ENCODE measurements at places on chromosomes 1 and 21.
A peak's percentile ranks its signal among the peaks of the same experiment; 100 is the strongest.

- no peak for DNase-seq
These were observed 101.0 kb upstream of the GUCA2B start for GRCh38 chr1:42052072-42052699.

DNA sequence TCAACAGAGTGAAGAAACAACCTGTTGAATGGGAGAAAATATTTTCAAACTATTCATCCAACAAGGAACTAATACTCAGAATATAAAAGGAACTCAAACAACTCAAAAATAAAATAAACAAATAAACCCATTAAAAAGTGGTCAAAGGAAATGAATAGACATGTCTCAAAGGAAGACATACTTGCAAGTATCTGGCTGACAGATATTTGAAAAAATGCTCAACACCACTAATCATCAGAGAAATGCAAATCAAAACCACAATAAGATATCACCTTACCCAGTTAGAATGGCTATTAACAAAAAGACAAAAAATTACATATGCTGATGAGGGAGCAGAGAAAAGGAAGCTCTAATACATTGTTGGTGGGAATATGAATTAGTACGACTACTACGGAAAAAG is 38.2 kb downstream of the TNFSF4 start:
- DNase-seq, result no peak

DNA sequence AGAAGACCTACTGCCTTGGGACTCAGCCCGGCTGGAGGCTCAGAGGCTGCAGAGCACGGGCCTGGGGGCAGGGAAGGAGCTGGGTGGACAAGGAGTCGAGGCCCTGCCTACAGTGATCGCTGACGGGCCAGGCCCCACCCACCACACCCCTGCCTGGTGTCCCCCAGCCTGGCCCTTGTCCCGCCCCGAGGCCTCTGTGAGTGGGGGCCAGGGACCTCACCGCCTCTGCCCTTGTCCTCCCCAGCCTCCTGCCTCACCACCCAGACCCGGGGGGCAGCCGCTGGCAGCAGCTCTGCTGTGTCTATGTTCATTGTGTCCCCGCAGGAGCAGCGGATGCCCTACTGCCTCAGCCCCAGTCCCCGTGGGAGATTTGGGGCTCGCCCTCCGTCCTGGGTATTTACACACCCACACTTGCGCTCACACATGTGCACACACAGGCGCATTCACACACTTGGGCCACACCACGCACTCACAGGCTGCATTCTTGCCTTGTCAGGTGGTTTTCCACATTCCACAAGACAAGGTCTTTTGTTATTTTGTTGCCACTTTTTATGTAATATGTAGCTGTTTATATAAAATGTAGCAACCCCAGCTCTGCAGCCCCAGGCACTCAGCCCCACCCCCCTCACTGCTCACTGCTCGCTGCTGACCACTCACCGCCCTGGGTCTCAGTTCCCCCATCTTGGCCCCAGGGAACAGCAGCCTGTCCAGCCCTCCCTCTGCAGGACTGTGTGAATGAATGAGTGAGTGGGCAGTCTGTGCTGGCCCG is 7.3 kb downstream of the PFKL start:
- no peak for DNase-seq

- DNase-seq, result peak; percentile 63
These were observed 29.3 kb downstream of the SLC66A1 start for GRCh38 chr1:19341201-19342061.

DNA sequence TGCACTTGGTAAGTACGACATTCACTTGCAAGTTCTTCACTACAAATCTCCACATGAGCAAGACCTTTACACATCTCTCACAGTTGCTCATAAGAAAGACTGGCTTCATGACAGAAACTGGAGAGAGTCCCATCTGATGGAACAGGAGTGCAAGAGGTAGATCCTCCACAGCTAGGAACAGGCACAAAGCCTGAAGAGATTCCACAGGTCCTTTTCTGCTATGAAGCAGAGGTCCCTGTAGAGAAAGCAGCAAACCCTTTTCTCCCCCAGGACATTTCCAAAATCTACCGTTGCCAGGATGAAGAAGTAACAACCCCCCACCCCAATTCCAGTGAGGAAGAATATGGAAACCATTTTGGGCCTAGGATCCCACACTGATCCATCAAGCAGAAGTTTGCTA is 47.3 kb downstream of the EIF4G3 start:
- no peak for DNase-seq

GRCh38 chr1:87330057-87330884 is 1.6 kb downstream of the LMO4 start:
- no peak for DNase-seq

DNA sequence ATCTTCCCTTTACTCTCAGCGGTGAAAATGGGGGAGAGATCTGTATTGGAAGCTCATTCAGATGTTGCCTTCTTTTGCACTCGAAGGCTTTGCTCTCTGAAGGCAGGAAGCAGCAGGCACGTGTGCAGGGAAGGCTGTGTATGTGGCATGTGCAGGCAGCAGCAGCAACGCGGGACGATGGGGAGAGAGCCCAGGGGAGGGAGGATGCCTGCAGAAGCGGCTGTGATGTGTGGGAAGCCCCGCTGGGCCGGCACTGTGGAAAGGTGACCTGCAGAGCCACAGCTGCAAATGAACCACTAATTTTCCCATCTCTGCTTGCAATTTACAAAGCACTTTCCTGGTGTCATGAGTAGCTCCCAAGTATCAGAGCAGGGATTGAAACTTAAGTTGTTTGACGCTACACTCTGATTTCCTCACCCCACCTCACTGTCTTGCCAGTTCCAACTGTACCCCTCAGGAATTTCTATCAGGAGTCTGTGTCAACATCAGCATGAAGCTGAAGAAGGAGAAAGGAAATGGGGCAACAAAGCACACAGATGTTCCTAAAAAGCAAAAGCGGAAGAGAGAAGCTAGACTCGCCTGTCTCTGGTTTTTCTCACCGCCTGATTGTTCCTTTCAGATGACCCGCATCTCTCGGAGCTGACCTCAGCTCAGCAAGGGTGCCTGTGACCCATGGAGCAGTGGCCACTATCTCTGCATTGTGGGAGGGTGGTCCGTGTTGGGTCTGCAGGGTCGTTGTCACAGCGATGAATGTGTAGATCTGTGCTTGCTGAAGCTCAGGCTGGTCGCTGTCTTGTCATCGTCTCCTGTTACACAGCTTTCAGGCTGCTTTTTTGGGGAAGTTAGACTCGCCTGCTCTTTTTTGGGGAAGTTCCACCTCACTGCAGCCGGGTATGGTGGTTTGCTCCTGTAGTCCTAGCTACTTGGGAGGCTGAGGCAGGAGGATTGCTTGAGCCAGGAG is 156.1 kb downstream of the KIF26B start:
- peak; percentile 37 for DNase-seq

GRCh38 chr1:116365353-116365780 is 7.7 kb upstream of the ATP1A1 start:
- DNase-seq, result no peak

Data from fibroblast of skin of scalp (primary cell).